ENCODE measurements at places on chromosomes 1 and 21. TPM values are rescaled to one million over a fixed set of nuclear protein-coding genes. Genes with fewer than 3 reads are reported as not detected.

FOXO6 gene
- 3.4 TPM for total RNA-seq

KRTAP19-3 gene
- total RNA-seq, result not detected

LRRN2 gene
- 2.3 TPM for total RNA-seq

TFF2 gene
- not detected for total RNA-seq

CLEC20A gene
- total RNA-seq, result not detected

KRTAP11-1 gene
- total RNA-seq, result not detected

B3GALT2 gene
- total RNA-seq, result 83.4 TPM

POGZ gene
- total RNA-seq, result 46.1 TPM

TSTD1 gene
- 15.4 TPM for total RNA-seq

NMNAT2 gene
- 1.2 TPM for total RNA-seq

ANGPTL1 gene
- total RNA-seq, result 6.6 TPM

GBP7 gene
- total RNA-seq, result not detected

SIK1 gene
- total RNA-seq, result 8.0 TPM

CD84 gene
- 2.8 TPM for total RNA-seq

C1orf116 gene
- total RNA-seq, result 2.0 TPM

SYCP1 gene
- total RNA-seq, result not detected

CFAP74 gene
- not detected for total RNA-seq

KCNQ4 gene
- total RNA-seq, result 1.9 TPM

SYDE2 gene
- total RNA-seq, result 23.0 TPM

STXBP3 gene
- total RNA-seq, result 23.3 TPM

AMY2A gene
- not detected for total RNA-seq

INSRR gene
- 0.72 TPM for total RNA-seq

PLD5 gene
- not detected for total RNA-seq

SH3D21 gene
- total RNA-seq, result 1.1 TPM

LAPTM5 gene
- total RNA-seq, result 23.9 TPM

IFNAR2 gene
- 9.2 TPM for total RNA-seq

ITLN1 gene
- 65.8 TPM for total RNA-seq

ARHGEF19 gene
- 2.0 TPM for total RNA-seq

MATN1 gene
- total RNA-seq, result not detected

CGN gene
- 0.92 TPM for total RNA-seq

DHX9 gene
- total RNA-seq, result 65.2 TPM

NEK7 gene
- 215 TPM for total RNA-seq

Measured in left ventricle myocardium superior (tissue), 1 donor.